ENCODE measurements at places on chromosomes 16 and 17.
A peak's percentile ranks its signal among the peaks of the same experiment; 100 is the strongest.

GRCh38 chr17:3986270-3986938, 22.2 kb upstream of the ATP2A3 start:
- DNase-seq: no peak

GRCh38 chr17:57125866-57126265, 40.8 kb downstream of the AKAP1 start:
- no peak for DNase-seq

GRCh38 chr17:58416937-58417299, 416 bp downstream of the RNF43 start:
- no peak for DNase-seq

- no peak for DNase-seq
These were observed 810.6 kb downstream of the CDH11 start for GRCh38 chr16:64311241-64311640.

- no peak for DNase-seq
These were observed 245.6 kb downstream of the CA10 start for GRCh38 chr17:51912939-51913338.

- DNase-seq: no peak
These were observed 12.7 kb downstream of the ITGA2B start for GRCh38 chr17:44376779-44377178.

DNA sequence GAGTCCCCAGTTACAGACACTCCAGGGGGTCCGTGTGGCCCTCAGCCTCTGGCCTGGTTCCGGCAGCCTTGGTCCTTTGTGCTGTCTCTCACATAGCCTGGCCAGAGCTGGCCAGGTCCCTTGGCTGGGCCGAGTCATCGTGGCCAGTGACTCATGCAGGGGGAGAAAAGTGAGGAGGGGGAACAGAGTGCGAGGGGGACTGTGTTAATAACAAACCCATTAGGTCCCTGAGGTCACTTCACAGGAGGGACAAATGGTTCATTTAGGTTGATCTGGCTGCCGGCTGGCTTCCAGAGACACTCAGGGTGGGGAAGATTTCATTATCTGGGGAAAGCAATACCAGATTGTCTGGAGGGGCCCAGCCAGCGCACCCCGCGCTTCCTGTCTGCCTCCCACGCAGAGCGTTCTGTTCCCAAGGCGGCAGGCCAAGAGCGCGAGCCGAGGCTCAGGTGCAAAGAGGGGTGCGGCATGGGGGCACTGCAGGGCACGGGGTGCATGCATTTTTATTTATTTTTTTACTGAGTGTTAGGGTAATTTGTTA, 223.1 kb downstream of the SEC14L1 start:
- DNase-seq: peak; percentile 41

GRCh38 chr16:67378642-67379041, 14.7 kb downstream of the TPPP3 start:
- DNase-seq: no peak

DNA sequence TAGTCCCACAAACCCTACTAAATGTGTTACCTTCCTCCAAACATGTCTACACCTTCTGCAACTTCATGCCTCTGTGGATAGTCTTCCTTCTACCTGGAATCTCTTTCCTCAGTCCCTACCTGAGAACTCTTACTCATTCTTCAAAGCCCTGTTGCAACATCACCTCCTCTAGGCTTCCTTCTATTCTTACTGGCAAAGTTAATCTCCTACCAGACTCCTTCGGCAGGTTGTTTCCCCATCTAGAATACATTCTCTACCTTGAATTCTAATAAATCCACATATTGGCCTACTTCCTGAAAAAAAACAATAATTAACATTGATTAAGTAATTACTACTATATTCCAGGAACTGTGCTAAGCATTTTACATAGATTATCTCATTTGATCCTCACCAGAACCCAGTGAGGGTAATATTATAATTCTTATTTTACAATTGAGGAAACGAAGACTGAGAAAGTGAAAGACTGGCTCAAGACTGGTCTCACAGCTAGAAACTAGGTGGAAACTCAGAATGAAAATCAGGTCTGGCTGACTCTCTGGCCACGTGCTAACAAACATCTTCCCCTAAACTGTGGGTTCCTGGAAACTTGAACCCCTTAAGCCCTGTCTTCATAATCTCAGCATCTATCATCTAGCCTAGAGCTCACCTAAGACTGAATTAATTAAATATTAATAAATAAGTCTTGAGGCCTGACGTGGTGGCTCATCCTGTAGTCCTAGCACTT, 4.6 kb upstream of the STAT3 start:
- DNase-seq: no peak

GRCh38 chr16:13139661-13140241, 238.4 kb downstream of the SHISA9 start:
- no peak for DNase-seq

- no peak for DNase-seq
These were observed 20.0 kb downstream of the IST1 start for GRCh38 chr16:71915350-71915749.

DNA sequence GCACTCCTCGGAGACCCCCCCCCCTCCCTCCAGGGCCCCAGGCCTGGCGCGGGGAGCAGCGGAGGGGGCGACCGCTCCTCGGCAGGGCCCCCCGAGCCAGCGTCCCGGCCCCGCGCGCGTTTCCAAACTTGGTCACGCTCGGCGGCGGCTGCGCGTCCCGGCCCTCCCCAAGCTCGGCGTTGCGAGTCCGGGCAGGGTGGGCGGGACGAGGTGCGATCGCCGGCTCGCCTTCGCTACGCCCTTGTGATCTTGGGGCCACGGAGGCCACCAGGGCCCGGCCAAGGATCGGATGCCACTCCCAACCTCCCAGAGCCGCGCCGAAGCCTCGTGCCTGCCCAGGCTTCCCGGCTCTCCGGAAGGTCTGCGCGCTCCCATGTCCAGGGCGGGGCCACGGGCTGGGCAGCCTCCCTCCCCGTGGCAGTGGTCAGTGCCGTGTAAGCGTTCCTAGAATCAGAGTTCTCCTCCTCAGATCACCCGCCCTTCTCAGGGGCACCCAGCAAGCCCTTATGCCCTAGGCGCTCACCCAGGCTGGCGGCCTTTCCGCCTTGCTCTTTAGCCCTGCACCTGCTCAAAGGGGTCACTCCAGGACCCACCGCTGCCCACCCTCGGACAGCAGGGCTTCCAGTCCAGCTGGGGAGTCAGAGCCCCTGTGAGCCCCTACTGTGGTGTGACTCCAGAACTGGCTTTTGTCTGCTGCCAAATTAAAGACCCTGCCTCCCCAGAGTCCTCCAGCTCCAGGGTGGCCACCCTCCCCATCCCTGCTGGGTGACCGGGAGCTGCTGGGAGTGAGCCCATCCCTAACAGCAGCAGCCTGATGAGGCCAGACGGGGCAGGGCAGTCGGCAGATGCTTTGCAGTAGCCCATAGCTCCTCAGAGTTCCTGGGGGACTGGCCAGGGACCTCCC, 12.2 kb upstream of the MRPS23 start:
- DNase-seq: no peak

DNA sequence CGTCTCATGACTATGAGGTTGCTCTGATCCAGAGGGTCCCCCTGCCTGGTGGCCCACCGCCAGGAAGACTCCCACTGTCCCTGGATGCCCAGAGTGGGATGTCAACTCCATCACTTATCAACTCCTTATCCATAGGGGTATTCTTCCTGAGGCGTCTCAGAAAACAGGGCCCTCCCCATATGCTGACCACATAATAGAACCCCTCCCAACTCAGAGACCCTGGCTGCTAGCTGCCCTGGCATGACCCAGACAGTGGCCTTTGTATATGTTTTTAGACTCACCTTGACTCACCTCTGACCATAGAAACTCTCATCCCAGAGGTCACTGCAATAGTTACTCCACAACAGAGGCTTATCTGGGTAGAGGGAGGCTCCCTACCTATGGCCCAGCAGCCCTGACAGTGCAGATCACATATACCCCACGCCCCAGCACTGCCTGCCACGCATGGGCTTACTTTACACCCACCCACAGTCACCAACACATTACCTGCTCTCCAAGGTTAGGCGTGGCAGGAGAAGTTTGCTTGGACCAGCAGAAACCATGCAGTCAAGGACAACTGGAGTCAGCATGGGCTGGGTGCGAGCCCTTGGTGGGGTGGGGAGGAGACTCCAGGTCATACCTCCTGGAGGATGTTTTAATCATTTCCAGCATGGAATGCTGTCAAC, 2.3 kb upstream of the G6PC1 start:
- no peak for DNase-seq

GRCh38 chr16:4378161-4378666, 6.6 kb downstream of the VASN start:
- no peak for DNase-seq

GRCh38 chr17:31843070-31843745, 15.8 kb downstream of the COPRS start:
- no peak for DNase-seq

GRCh38 chr17:34527908-34528470, 51.4 kb upstream of the TMEM132E start:
- DNase-seq: no peak

- peak; percentile 75 for DNase-seq
These were observed at the start of gene XYLT1 for GRCh38 chr16:17470908-17471718. TSS of gene XYLT1 (minus strand) at chr16:17470960. CDS start at chr16:17470796, 164 bp downstream.

DNA sequence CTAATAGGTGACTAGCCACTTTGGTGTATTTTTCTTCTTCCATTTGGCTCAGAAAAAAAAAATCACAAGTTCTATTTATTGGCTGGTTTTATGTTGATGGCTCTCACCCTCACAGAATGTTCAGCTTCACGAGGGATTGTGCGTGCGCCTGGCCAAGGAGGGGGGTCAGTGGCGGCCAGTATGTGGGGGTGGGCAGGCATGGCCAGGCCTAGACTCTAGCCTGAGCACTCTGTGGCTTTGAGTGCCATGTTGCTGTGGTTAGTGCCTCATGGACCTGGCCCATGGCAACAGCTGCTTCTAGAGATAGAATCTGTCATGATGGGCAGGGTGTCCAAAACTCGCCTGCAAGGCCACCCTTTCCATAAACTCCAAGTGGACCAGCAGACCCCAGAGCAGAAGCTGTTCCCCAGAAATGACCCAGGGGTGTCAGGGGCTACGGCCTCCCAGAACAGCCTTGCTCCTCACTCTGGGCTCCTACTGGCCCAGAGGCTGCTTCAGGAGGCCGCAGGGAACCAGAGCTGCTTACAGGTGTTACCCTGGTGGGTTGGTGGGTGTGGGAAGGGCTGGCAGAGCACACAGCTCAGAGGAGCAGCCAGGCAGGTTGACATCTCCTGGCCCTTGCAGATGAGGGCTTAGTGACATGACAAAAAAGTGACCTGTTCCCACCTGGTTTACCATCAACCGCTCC, 124.9 kb downstream of the SOCS1 start:
- DNase-seq: no peak

- no peak for DNase-seq
These were observed 630 bp downstream of the ESRP2 start for GRCh38 chr16:68235108-68235886.

DNA sequence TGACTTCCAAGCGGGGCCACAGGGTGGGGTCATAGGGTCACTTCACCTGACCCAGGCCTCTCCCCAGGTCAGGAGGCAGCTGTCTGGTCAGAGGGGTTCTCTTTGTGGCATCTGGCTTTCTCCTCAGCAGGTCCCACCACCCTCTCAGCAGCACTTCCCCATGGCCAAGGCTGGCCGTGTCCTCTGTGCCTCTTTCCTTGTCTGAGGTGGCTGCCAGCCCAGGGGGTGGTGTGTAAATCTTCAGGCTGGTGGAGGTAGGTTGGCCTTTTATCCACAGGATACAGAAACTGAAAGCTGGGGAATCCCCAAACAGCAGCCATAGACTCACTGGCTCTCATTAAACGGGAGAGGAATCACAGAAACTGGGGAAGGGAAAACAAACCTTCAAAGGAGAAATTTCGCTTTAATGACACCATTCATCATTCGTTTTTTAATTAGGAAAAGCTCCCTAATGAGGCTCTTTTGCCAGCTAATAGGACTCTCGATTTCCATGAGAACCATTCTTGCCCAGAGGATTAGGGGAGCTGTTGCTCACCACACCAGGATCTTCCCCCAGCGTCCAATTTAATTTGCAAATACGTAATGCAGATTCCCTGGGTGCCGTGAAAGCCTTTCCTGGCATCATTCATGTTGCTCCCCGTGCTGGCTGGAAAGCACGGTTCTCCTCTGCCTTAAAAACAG, 18.0 kb downstream of the C17orf75 start:
- DNase-seq: peak; percentile 76

DNA sequence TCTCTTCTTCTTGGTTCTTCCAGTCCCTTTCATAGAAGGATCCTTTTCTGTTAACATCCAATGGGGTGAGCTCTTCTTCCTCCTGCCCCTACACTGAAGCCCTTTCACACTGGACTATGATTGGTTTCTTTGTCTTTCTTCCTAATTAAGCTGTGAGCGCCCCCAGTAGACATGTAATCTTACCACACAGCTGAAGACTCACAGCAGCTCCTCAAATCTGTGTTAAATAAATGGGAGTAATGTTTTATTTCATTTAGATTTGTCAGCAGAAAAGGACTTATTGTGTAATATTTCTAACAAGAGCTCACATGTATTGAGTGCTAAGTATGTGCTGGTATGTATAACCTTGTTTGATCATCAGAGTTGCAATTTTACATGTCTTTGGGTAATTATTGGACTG, 55.7 kb downstream of the TOX3 start:
- DNase-seq: no peak

- DNase-seq: no peak
These were observed 9.9 kb downstream of the CRHR1 start for GRCh38 chr17:45793999-45794540.

DNA sequence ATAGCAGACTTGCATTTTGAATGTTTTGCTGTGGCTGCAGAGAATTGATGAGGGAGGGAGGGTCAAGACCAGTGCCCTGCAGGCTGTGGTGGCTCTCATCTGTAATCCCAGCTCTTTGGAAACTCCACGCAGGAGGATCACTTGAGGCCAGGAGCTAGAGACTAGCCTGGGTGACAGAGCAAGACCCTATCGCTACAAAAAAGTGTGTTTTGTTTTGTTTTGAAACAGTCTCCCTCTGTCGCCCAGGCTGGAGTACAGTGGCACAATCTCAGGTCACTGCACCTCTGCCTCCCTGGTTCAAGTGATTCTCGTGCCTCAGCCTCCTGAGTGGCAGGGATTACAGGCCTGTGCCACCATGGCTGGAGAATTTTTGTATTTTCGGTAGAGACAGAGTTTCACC, 1.9 kb upstream of the UBE2G1 start:
- DNase-seq: no peak

- no peak for DNase-seq
These were observed 488 bp downstream of the SPSB3 start for GRCh38 chr16:1781758-1782407.

- no peak for DNase-seq
These were observed 62.7 kb downstream of the B9D1 start for GRCh38 chr17:19299866-19300265.
